ENCODE measurements at places on chromosomes 3 and 15.
A peak's percentile ranks its signal among the peaks of the same experiment; 100 is the strongest.

- DNase-seq = no peak
Observed at GRCh38 chr3:88418219-88418618, 268.5 kb downstream of the C3orf38 start.

DNA sequence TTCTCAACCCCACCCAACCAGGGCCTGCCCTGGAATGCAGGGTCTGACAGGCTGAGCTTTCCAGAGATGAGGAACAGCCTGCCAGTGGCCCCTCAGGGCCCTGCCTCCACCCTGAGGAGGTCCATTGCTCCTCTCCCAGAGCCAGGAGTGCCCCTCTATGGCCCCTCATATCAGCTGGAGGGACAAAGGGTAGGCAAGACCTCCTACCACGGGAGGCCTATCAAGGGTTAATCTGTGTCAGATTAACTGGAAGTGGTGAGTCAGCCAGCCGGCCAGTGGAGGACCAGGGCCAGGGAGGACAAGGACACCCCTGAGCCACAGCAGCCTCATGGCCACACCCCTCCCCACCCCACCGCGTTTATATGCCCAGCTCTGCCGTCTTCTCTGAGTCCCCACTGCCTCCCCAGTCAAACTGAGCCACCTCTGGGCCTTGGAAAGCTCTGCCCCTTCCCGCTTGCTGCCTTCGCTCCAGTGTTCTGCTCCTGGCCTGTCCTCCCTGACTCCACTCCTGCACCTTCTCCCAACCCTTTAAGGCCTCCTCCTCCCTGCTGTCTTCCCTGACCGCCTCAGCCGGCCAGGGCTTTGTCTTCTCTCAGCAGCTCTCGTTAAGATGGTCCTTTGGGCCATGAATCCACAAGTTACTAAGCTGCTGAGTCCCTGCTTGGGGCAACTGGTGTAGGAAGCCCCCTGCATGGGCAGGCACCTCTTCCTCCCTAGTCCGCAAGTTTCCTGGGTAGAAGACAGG is 6.5 kb downstream of the CCDC33 start:
- DNase-seq = no peak

GRCh38 chr3:105362021-105362665 is 4.6 kb upstream of the ALCAM start:
- DNase-seq = peak; percentile 45

DNA sequence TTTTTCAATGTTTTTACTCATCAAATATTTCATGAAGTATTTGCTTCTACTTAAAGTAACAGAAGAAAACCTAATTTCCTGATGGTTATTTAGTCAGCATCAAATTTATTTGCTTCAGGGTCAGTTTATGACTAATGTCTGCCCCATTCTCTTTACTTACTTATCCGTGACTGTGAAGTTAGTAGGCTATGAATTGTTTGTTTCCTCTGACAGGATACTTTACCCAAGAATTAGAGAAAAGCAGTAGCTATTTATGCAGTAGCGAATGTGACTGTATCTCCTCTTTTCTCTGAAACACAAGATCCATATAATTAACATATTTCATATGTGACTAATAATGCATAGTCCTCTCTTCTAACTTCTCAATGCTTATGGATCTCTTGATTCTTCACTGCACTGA is 329.9 kb upstream of the ROBO1 start:
- DNase-seq = no peak

DNA sequence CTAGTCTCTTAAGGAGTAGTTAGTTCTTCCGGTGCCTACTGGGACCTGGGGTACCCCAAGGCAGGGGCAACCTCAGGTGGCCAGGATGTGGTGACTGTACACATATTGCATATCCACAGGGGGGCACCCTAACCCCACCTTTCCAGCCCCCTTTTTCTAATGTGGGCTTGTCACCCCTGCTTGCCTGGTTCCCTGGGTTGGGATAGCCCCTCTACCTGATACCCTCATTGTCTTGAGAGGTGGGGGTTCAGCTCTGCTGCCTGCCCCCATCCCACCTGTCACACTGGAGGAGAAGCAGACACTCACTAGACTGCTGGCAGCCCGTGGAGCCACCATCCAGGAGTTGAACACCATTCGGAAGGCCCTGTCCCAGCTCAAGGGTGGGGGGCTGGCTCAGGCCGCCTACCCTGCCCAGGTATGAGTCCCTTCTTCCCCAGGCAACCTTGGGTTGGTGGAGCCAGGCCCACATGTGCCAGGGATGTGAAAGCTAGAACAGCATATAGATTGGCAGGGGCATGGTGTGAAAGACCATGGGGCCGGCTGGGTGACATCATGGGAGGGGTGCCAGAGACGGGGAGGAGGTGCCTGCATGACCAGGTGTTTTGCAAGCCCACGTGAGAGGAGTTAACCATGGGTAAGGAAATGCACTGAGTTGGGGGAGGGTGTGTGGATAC is 4.0 kb downstream of the GLYCTK start:
- DNase-seq = peak; percentile 41

- peak; percentile 97 for DNase-seq
Observed at GRCh38 chr3:39639344-39640236, 169.8 kb upstream of the MYRIP start.

DNA sequence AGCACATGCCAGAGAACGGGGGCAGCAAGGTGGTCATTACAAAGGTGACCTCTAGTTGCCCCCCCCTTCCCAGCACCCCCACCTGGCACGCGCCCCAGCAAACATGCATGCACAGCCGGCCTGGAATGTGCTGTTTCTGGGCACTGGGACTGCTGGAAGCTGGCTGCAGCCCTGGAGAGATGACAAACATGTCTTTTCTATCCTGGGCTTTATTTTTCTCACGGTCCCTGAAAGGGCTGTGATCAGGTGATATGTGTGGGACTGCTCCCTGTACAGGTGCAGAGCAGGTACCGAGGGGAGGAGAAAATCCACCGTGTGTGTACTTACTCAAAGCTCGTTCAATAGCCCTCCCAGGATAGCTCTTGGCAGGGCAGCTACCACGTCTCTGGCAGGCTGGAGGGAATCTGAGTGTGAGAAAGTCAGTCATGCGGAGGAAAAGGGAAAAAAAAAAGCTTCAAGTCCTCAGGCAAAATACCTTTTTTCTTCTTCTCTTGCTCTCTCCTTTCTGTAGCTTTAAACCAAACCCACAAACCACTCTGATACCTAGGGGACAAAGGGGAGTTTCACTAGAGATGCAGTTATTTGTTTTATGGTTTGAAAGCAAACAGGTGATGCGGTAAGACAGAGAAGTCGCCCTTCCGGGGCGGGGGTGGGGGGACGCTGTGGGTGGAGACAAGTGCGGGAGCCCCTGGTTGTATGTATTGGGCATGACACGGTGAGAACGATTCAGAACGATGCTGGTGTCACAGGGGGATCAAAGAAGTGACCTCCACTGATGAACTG is 5.0 kb upstream of the HES1 start:
- no peak for DNase-seq

GRCh38 chr15:71117714-71118305 is 2.5 kb downstream of the THSD4 start:
- DNase-seq = no peak

- peak; percentile 52 for DNase-seq
Observed at GRCh38 chr3:182979674-182980191, 605 bp downstream of the DCUN1D1 start.

GRCh38 chr3:38348903-38349302 is 2.3 kb downstream of the XYLB start:
- DNase-seq = peak; percentile 49

DNA sequence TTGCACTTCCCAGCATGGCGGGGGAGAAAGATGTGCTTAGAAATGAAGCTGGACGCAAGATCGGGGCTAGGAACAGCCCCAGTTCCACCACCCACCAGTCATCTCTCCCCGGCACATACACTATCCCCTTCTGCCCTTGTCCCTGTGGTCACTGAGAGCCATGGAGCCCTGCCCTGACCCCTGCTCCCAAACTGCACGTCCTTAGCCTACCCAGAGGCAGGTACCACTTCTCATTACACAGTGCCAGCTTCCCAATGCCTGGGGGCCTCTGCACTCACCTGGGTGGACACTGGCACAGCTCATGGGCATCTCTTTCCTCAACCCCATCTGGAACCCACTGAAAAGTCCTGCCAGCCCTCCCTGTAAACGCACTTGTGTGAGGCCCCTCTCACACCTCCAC is 139.3 kb upstream of the PRR20G start:
- DNase-seq = no peak

- DNase-seq = no peak
Observed at GRCh38 chr3:43998836-43999727, 242.6 kb upstream of the TOPAZ1 start.

- no peak for DNase-seq
Observed at GRCh38 chr3:95813244-95813643, 1001.1 kb upstream of the EPHA6 start.

DNA sequence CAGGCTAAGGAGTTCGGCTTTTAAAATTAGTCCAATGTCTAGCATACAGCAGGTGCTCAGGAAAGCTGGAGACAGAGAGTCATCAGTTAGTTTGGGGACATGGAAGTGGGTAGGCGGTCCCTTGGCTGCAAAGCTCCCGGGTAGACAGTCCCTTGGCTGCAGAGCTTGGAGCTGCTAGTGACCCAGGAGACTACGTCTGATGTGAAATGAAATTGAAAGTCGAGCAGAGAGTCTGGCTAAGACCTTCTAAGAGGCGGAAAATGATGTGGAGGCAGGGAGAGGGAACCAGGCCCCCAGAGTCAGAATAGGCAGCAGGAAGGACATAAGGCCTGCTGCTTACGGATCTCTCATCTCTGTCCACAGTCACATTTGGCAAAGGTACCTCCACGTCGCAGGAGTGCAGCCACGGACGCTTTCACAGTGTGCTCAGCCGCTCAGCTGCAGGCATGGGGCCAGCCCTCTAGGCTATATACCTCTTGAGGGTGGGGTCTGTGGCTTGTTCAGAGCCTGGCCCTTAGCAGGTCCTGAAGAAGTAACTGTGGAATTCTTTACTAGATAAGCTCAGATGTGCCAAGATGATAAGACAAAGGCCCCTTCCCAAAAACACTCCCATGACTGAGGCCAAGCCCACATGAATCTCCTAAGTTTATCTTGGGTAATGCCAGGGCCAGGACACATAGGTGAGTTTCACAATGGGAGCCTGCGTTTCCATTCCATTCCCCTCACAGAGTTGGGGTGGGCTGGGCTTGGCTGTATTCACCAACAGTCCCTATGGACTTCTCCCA is 131.7 kb downstream of the XXYLT1 start:
- no peak for DNase-seq

DNA sequence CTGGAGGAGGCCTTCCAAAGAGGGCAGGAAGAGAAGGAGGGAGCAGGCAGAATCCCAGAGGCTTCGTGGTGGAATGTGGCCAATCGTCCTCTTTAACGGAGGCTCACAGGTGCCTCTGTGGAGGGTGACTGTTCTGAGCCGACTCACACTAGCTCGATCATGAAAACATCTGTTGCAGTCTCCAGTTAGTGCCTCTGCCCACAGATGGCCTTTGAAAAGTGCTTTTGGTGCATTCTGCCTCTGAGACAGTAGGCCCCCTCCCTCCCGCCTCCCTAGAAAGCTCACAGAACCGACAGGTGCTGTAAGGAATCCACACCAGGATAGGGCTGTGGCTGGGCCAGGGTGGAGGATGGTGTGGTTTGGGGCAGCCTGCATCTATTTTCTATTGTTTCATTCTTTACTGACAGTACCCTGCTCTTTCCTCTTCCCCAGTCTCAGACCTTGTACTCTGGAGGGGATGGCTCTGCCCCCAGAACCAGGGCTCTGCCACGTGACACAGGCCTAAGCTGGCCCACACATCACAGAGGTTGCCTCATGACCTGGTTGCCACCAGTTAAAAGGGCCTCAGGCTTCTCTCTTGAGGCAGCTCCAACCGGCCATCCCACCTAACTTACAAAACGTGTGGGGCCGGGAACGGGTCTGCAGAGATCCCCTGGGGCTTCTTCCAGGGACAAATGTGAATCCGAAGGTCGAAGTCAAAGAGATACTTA is 27.2 kb upstream of the PIGZ start:
- DNase-seq = no peak

Measured in AML-193 (cell line).